MG63 (cell line): ENCODE measurements at places on chromosomes 4 and X. TPM values are rescaled to one million over a fixed set of nuclear protein-coding genes. Genes with fewer than 3 reads are reported as not detected.

The GPR143 gene
- not detected in 2 replicates for total RNA-seq

The CLIC2 gene
- total RNA-seq, result 0.10 and 0.30 TPM in 2 replicates

The ASB12 gene
- total RNA-seq, result not detected in 2 replicates

The MORC4 gene
- total RNA-seq, result 15.8 and 26.2 TPM in 2 replicates

GRCh38 chr4:173289353-173289727 is 44.8 kb downstream of the HMGB2 start:
- no peak for DNase-seq

DNA sequence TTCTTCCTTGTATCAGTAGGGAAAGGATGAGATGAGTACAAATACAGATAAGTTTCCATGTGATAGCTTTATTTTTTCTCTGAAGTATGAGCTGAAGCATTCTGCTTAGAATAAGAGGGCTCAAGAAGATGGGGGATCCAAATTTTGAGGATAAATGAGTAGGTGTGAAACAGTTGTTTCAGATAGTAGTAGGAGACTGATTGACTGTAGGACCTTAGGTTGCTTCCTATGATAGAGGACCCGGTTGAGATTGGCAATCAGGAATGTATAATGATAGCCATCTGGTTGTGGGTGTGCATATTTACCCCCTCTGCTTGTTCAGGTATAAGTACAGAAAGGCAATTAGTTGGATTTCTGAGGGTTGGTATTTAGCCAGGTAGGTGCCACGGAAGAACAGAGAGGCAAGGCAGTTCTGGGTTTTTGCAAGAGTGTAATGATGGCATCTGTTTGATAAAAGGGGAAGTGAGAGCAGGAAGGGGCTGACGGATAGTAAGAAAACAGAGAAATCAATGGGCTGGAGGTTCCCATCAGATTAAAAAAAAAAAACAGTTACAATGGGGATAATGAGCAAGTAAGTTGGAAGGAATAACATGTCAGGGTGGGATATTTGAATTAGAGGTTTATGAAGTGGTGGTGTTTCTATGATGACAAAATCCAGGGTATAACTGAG is 13.7 kb downstream of the OCRL start:
- DNase-seq, result no peak
